Myocyte (in vitro differentiated cells): ENCODE measurements at places on chromosomes 3 and 15. TPM values are rescaled to one million over a fixed set of nuclear protein-coding genes. Genes with fewer than 3 reads are reported as not detected.
A peak's percentile ranks its signal among the peaks of the same experiment; 100 is the strongest.

GRCh38 chr15:61083788-61084134 is 145.3 kb downstream of the RORA start:
- no peak for DNase-seq

DNA sequence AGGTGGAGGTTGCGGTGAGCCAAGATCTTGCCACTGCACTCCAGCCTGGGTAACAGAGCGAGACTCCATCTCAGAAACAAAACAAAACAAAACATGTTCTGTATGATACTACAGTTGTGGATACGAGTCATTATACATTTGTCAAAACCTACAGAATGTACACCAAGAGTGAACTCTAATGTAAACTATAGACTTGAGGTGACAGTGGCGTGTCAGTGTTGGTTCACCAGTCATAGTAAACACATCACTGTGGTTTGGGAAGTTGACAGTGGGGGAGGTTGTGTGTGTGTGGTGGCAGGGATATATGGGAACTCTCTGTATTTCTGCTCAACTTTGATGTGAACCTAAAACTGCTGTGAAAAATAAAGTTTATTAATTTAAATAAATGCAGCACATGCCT is 33.0 kb upstream of the GNB5 start:
- DNase-seq: no peak

- no peak for DNase-seq
Measured at GRCh38 chr3:184230603-184231528, 1.5 kb downstream of the VWA5B2 start.

DNA sequence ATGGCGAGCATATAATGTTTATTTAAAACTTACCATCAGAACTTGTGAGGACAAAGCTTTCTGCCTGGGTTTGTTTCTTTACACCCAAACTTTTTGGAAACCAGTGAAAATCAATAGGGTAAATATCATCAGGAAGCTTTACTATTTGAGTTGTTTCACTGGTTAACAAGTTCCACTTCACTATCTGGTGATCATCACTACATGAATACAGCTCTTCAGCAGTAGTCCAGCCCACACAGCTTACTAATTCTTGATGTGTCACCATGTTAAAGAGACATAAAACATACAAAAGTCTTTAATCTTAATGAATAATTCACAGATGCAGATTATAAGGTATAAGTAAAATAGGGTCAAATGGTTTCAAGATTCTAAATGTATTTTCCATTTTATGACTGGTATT is 17.6 kb downstream of the IFT80 start:
- peak; percentile 12 for DNase-seq

GRCh38 chr3:69271098-69271497 is 114.8 kb downstream of the FRMD4B start:
- DNase-seq: no peak

DNA sequence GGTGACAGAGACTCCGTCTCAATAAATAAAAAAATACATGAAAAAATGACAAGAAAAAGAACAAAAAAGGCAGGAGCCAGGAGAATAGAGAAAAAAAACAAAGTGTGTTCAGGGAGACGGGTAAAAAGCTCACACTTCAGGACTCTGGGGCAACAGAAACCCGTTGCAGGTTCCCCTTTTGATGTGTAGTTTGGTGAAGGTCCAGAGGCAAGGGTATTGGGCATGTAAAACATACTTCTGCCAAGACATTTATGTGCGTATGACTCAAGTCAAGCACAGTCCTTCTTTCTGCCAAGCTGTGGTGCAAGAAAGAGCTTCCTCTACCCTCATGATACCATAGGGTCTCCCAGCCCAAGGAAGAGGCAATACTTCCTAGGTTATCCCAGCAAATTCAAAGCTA is 33.4 kb upstream of the STRIT1 start:
- no peak for DNase-seq

DNA sequence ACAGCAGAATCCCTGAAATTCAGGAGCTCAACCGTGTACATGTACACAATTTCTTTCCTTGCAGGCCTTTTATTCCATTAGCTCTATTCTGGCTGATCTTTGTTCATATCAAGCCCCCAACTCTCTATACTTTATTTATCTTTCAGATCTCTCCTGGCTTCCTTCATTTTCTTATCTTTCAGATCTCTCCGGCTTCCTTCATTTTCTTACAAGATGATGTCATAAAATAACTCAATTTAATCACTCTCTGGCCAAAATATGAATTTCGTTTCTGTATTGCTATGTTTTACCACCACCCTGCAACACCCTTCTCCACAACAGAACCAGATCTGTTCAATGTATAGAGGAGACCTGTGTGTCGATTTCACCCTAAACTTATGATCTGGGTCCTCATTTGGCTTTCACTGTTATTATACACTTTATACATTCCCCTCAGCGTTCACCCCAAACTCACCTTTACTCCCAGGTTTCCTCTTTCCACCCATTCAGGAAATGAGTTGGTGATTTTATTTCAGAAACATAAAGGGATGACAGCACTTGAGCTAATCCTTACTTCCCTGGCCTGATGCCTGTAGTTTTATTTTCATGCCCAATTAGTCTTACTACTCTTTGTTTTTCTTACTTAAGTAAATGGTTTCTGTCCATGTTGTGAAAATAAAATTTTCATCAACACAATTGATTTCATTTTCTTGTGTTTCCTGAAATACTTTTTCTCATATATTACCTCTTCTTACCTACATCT is 195.5 kb downstream of the BCHE start:
- DNase-seq: no peak

GRCh38 chr15:35842631-35843030 is 296.7 kb upstream of the DPH6 start:
- DNase-seq: peak; percentile 25

- DNase-seq: no peak
Measured at GRCh38 chr3:45979378-45979777, 16.2 kb downstream of the FYCO1 start.

GRCh38 chr15:35107122-35107521 is 22.0 kb upstream of the NANOGP8 start:
- no peak for DNase-seq

- peak; percentile 4 for DNase-seq
Measured at GRCh38 chr3:74693696-74694393, 79.4 kb upstream of the CNTN3 start.

GRCh38 chr15:85578941-85579701 is 198.7 kb downstream of the AKAP13 start:
- DNase-seq: peak; percentile 35

DNA sequence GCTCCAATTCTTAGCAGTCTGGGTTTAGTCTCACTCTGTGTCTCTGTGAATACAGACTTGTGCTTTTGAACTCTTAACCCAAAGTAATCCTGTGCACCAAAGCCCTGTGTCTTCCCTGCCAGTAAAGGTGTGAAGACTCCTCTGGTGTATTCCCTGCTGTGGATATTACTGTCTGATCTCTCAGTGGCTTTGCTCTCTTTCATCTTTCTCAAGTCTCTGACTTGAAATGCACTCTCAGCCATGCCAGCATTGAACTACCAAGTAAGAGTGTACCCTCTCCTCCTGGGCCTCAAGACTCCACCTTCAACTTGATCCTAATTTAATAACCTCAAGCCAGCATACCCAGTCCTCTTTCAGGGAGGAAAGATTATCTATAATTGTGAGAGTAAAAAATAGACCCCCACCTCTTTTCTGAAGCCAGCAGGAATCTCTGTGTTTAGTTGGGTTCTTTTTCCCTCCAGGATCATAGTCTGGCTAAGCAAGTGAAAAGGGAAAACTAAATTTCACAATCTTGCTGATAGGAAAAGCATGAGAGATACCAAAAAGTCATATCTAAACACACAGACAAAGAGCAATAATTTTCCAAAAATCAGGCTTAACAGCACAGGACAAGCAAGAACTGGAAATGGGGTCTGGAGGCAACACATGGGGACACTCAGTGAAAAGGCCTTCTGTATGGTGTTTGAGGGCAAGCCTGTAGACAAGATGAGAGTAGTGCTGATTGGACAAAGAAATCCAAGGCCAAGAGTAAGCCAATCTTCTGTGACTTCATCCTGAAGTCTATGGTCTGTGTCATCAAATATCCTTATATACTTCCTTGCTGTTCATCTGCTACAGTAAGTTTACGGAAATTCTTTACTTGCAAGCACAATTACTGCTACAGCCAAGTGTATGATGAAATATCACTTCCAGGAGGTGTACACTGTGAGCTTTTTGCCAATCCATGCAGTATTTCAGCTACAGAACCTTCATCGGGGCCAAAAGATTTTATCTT is 296.1 kb upstream of the TGFBR2 start:
- no peak for DNase-seq

GRCh38 chr15:30990036-30990435 is 1.4 kb downstream of the MTMR10 start:
- DNase-seq: peak; percentile 20

- no peak for DNase-seq
Measured at GRCh38 chr3:58102976-58103451, 94.8 kb downstream of the FLNB start.

- peak; percentile 34 for DNase-seq
Measured at GRCh38 chr3:61796088-61796680, 234.8 kb downstream of the PTPRG start.

- DNase-seq: peak; percentile 55
Measured at GRCh38 chr15:99090011-99090699, 14.7 kb upstream of the SYNM start.

DNA sequence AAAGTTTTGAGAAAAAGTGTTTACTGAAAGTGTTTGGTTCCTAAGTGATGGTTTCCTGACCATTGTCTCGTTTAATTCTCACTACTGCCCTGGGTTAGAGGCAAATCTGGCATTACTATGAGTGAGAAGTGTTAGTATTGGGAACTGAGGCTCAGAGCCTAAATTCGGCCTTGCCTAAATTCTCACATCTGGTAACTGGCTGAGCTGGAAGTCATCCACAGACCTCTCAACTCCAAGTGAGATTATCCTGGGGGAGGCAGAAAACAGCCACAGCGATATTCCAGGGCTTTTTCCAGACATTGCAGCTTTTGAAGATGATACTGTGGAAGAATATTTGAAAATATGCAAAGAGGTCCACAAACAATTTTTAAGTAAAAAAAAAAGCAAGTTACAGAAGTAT is 85.1 kb upstream of the TRA2B start:
- DNase-seq: no peak

DNA sequence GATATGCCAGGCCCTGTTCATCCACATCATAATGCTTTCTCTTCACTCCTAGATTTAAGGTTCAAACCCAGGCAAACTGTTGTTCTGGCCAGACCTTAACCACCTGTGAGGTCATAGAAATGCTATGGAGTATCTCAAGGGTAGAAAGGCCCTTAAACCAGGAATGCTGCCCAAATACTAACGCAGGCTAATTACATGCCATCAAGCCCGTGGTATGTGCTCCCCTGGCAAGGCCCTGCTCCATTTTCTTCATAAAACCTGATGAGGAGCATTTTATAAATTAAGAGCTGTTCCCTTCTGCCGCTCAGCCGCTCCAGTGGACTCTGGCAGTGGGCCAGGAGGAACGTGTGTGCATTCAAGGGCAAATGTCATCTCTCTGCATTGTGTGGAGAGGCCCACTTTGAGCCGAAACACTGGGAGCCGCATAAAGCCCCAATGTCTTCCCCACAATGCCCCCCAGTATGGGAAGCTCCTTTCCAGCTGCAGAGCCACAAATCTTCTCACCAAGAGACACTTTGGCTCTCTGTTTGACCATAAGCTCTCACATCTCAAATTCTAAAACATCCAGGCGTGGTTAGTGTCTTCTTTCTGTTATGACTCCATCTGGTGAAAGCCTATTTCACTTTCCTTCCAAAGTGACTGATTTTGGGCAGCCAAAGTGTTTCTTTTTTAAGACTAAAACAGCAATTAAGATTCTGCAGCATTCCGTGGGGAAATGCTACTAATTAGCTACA is 210.8 kb upstream of the NR2E3 start:
- DNase-seq: peak; percentile 34

DNA sequence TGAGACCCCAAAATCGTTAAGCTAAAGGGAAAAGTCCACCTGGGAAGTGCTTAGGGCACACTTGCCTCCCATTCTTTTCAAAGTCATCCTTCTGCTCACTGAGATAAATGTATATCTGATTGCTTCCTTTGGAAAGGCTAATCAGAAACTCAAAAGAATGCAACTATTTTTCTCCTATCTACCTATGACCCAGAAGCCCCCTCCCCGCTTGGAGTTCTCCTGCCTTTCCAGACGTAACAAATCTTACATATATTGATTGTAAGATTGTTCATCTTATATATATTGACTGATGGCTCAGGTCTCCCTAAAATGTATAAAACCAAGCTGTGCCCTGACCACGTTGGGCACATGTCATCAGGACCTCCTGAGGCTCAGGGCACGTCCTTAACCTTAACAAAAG is 56.8 kb upstream of the ACAN start:
- DNase-seq: no peak

The ATP13A4 gene
- total RNA-seq: 0.16 and 0.19 TPM in 2 replicates

The FBXW12 gene
- total RNA-seq: 0.21 TPM in 1 of 2 replicates, not detected in the other

The ROPN1 gene
- total RNA-seq: not detected in 2 replicates

The CCDC39 gene
- 0.05 TPM in 1 of 2 replicates, not detected in the other for total RNA-seq

The LZTFL1 gene
- 13.6 and 15.8 TPM in 2 replicates for total RNA-seq

The PCOLCE2 gene
- total RNA-seq: 0.21 TPM in 1 of 2 replicates, not detected in the other

The MESP2 gene
- 0.24 and 0.42 TPM in 2 replicates for total RNA-seq

The GP9 gene
- not detected in 2 replicates for total RNA-seq

The GRAMD2A gene
- not detected in 2 replicates for total RNA-seq

The PAQR9 gene
- total RNA-seq: not detected in 2 replicates

The SUCLG2 gene
- total RNA-seq: 47.4 and 52.1 TPM in 2 replicates

The FOXL2 gene
- total RNA-seq: 3.0 and 3.1 TPM in 2 replicates

The MUSTN1 gene
- total RNA-seq: 78.0 and 84.9 TPM in 2 replicates
